ENCODE measurements at places on chromosomes 3 and 15.

DNA sequence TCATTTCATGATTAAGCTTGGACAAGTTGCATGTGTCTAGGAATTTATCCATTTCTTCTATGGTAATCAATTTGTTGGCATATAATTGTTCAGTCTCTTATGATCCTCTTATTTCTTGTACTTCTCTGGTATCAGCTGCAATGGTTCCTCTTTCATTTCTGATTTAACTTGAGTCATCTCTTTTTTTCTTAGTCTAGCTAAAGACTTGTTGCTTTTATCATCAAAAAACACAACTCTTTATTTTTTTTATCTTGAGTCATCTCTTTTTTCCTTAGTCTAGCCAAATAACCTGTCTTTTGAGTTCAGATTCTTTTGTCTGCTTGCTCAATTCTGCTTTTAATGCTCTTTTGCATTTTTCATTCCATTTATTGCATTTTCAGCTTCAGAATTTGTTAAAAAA, 37.3 kb downstream of the UBE3A start:
- no peak for DNase-seq

GRCh38 chr3:102195198-102195948, 239.4 kb upstream of the ZPLD1 start:
- DNase-seq: no peak

- no peak for DNase-seq
Observed at GRCh38 chr15:63928185-63928842, 94.6 kb upstream of the HERC1 start.

- no peak for DNase-seq
Observed at GRCh38 chr3:40725031-40725430, 200.3 kb downstream of the ZNF621 start.

DNA sequence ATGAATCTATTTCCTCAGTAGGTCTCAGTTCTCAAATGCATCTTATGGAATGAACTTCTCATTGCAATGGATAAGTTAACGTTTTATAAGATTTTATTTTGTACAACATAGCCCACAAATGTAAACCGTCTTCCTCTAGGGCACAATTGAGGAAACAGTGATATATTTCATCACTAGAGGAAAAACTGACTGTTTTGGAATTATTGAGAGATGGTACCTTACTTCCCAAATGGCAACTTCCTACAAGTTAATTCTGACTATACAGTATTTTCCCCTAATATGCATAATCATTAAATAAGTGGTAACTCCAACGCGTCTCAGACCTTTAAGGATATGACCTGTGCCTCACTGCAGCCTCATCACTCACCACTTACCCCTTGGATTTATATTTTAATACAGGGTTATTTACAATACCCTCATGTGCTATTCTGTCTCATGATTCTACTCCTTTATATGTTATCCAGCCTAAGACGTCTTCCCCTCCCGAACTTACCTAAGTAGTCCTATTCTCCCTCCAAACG, 13.3 kb downstream of the GABPB1 start:
- DNase-seq: no peak

- no peak for DNase-seq
Observed at GRCh38 chr15:68536331-68537095, 42.3 kb upstream of the CORO2B start.

GRCh38 chr15:80177156-80177555, 24.4 kb downstream of the FAH start:
- no peak for DNase-seq

- no peak for DNase-seq
Observed at GRCh38 chr3:188788621-188789081, 383.1 kb upstream of the TPRG1 start.

- DNase-seq: no peak
Observed at GRCh38 chr3:148266341-148266740, 431.4 kb upstream of the AGTR1 start.

DNA sequence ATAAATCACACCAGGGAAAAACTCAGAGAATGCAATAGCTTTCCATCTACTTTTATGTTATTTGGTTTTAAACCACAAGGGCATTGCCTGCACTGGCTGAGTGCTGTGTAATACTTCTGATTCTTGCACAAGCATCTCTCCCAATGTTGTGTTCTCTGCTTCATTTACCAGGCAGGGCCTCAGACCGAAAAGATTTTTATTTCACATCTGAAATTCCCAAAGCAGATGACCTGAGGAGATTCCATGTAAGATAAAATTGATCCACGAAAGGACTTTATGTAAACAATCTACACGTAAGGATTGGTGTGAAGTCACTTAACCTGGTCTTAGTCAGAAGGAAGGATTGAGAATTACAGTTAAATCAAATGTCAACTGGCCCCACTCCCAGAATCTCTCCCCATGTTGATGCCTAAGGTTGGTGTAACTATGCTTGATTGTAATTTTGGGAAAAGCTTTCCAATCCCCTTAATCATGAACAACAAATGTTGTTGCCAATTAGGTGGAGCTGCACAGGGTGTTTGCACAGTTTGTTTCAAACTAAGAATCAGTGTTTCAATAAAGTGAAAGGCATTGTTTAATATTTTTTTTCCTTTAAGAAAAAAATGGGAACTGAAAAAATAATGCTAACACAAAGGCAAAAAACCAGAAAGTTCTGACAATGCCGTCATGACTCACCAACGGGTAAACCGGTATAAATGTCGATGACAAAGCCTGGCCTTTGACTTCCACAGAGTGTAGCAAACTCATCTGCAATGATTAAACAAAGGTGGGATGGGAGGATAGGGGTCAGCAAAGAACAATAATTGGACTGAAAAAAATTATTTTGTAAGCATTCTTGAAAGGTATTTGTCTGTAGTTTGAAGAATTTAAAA, 128.6 kb downstream of the DUT start:
- no peak for DNase-seq

- DNase-seq: no peak
Observed at GRCh38 chr3:64224826-64225610, at the start of gene PRICKLE2. PRICKLE2 (minus strand) TSS chr3:64225466; CDS start chr3:64198927, 26,539 bp downstream.

Data from hematopoietic multipotent progenitor cell treated with erythropoietin and hydrocortisone succinate and interleukin-3 and kit ligand, for 17 days (in vitro differentiated cells).